ENCODE measurements at places on chromosomes 5 and 9.
A peak's percentile ranks its signal among the peaks of the same experiment; 100 is the strongest.

- no peak for DNase-seq
Measured at GRCh38 chr5:160742446-160742845, 109.6 kb downstream of the ATP10B start.

DNA sequence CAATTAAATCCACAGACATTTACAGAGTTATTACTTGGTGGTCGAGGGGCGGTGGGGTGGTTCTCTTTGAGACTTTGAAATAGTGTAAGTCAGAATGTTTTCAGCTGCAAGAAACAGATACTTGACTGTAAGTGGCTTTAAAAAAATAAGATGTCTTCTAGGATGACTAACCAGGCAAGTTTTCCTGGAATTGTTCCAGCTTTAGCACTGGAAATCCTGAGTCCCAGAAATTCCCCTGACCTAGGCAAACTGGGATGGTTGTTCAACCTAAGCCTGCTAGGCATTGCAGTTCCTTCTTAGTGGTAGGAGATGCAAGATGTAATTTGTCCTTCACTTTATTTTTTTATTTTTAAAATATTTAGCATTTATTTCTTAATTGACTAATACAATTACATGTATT lies 169.5 kb upstream of the POC5 start:
- DNase-seq = no peak

DNA sequence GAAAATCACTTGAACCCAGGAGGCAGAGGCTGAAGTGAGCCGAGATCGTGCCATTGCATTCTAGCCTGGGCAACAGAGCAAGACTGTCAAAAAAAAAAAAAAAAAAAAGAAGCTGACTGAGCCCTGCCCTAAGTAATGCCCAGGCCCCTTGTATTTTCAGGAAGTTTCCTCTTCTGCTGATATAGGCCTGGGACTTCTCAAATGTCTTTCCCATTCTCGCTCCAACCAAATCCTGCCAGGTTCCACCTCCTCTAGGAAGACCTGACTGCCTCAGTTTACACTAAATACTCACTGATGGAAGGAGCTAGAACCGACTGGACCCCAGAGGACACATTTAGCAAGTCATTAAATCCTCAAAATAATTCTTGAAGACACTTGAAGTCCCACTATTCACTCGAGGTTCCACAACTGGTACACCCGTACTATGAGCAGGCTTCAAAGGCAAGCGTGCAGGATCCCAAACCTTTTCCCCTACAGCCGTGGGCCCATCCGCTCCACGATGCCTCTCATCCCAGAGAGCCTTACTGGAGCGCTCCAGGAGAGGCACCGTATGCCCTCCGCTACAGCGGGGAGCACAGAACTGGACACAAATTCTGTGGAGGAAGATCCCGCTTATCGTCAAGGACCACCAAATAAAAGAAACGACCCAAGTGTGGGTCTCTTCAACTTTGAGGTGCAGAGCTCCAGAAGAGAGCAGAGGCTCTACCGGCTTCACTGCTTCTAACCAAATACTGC lies 676 bp downstream of the NOL6 start:
- no peak for DNase-seq

DNA sequence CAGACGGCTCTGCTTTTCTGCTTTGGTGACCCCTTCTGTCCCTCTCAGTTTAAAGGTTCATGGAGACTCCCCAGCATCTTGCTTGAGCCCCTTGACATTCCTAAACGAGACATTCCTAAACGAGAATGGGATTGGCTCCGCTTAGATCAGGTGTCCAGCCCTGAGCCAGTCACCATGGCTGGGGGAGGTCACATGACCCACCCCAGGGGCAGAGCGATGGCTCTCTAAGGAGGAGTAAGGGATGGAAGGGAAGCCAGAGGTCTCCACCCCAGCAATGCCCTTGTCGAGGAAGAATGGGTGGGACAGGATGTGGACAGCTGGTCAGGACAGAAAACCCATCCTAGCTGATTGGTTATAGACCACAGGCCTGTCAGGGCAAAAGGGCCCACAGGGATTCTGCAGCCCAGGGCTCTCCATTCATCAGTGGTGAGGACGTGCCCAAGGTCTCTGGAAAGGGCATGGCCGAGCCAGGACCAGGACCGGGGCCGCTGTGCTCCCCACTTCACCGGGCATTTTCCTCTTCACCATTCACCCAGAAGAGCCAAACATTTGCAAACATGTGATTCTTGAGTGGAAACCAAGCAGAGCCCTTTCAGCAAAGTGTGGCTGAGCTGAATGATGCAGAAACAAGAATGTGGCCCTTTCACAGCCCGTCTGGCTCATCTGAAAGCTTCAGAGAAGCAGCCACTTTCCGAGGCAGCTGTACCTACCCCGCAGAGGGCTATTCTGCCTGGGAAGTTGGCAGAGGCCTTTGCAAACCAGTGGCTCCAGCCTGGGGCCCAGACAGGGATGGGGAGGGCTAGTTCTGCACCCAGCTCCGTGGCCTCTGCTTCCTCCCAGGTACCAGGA lies 19.8 kb upstream of the AIF1L start:
- DNase-seq = no peak

GRCh38 chr9:33182519-33182918 lies 15.4 kb upstream of the B4GALT1 start:
- no peak for DNase-seq

- DNase-seq = no peak
Measured at GRCh38 chr9:19342947-19343346, 37.1 kb downstream of the RPS6 start.

DNA sequence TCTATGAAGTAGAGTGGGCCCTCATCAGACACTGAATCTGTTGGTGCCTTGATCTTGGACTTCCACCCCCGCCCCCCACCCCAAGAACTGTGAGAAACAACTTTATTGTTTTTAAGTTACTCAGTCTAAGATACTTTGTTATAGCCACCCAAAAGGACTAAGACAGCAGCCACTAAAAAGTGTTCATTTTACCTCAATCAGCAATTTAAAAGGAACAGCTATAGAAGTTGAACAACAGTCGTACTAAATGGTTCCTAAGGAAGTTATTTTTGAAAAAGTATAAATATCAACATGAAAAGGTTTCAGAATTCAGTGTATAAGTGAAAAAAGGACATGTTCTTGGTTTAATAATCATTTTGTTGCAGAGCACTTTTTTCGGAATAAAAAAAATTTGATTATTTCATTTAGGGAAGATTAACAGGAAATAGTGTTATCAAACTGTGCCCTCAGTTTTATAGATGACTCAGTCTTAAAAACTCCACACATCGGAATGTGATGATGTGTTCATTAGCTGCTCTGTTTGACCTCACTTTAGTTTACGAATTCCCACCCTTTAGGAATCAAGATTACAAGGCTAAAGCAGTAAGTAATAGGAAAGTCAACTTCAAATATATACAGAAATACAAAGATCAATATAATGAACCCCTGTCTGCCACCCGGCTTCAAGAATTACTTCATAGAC lies 71.2 kb downstream of the MTAP start:
- no peak for DNase-seq

DNA sequence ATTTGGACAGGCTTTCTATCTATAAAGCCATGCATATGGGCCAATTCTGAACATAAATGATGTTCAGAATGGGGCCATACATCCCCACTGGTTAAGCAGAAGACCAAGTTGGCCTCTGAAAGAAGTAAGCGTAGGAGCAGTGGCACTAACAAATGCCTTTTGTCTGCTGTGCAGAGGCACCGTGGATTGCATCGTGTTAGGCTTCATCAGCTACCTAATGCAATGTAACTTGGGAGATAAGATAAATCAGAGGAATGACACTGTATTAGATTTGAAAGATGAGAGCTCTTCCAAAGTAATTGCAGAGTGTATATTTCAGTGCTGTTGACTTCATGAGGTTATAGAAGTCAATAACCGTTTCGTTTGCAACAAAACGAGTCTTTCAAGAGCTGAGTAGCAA lies 148.1 kb downstream of the PARP8 start:
- no peak for DNase-seq

DNA sequence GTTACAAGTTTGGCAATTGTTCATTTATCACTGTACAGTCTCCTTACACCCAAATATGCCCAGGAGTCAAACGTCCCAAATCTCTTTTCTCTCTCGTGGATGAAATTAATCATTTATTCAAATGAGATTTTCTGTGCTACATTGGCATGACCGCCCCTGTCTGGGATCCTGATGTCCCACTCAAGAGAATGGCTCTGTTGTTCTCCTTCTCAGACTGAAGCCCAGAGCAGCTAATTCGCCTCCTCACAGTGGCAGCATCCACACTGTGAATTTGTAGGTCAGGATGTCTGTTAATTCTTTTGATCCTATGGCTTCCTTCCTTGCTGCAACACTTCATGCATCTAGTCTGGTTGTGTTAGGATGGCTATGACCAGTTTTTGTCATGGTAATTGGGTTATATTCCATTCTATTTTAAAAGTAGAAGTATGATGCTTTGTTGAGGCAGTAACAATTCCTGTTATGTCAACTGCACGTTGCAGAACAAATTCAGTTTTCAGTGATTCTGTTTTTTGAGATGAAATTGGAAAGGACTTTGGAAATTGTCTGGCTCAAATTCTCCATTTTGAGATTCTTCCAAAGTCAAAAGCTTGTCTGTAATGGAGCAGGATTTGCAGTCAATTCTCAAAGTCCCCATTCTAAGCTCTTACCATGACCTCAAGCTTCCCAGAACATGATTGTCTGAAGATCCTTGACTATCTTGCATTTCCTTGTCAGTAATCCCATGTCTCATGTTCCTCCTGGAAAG lies 141.5 kb upstream of the GAS1 start:
- DNase-seq = no peak

- no peak for DNase-seq
Measured at GRCh38 chr9:93827545-93828330, 127.4 kb downstream of the BARX1 start.

DNA sequence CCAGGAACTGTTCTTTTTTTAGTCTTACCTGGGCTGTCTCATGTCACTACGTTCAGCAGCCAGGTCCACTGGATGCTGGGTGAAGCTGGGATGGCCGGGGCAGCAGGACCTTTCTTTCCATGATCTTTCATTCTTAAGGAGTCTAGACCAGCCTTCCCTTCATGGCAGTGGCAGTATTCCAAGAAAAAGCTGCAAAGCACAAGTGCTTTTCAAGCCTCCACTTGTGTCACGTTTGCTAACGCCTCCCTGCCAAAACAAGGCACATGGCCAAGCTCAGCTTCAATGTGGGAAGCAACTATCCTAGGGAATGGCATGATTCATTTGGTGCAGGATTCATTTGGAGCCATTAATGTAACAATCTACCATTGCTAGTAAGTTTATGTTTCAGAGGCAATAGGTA lies 94.8 kb downstream of the RCL1 start:
- no peak for DNase-seq

DNA sequence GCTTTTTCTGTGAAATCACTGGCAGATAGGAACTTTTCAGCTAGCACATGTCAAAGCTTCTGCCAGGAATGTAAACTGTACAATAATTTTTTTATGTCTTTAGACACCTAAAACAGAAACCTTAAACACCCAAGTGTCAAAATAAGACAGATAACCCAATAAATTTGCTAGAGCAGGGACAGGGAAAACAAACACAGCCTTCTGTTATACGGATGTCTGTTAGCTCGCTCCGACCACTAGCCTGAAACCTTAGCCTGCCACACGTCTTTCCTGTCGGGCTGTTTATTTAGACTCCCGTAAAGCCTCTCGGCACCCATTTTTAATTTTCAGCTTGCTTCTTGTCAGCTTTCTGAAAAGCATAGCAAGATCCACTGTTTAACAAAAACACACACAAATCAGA lies 355.4 kb upstream of the SLC24A2 start:
- DNase-seq = no peak

DNA sequence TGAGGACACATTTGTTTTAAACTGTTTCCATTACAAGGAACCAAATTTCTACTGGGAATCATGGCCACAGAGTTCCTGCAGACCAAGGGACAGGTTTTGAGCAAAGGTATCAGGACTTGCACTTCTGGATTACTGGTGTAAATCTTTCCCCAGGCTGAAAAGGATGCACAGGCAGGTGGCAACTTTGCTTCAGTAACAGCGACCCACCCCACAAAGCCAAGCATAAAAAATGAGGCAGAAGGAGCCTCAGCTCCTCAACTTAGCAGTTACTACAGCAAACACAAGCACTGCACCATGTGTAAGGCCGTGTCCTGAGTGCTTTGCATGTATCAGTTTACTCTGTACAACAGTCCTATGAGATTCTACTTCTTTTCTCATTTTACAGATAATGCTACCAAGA lies 251.9 kb downstream of the EBF1 start:
- no peak for DNase-seq

GRCh38 chr5:101904736-101905135 lies 391.3 kb downstream of the SLCO4C1 start:
- no peak for DNase-seq

DNA sequence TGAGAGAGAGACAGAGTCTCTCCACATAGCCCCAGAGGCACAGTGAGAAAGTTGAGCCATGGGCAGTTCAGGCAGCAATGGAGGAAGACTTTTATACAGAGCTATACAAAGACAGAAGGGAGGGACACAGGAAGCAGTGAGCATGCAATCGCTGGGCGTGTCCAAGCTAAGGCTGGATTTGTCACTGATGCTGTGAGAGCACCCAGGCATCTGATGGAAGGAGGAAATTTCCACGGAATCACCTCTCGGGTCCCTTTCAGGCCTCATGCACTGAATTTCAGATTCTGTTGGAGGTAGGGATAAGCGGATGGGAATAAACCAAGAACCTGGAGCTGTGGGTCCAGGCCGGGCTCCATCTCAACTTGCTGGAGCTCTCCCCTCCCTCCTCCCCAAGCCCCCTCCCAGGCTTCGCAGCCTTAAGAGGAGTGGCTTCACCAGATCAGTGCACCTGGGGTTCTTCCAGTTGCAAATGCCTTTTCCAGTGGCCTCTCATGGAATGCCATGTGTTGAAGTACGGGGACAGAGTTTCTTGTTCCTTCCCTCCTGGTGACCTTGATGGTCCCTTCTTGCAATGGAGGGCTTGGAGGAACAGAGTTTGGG lies 114.8 kb upstream of the ALDH1B1 start:
- DNase-seq = no peak

GRCh38 chr9:89923961-89924504 lies 319.2 kb downstream of the GADD45G start:
- DNase-seq = peak; percentile 34

DNA sequence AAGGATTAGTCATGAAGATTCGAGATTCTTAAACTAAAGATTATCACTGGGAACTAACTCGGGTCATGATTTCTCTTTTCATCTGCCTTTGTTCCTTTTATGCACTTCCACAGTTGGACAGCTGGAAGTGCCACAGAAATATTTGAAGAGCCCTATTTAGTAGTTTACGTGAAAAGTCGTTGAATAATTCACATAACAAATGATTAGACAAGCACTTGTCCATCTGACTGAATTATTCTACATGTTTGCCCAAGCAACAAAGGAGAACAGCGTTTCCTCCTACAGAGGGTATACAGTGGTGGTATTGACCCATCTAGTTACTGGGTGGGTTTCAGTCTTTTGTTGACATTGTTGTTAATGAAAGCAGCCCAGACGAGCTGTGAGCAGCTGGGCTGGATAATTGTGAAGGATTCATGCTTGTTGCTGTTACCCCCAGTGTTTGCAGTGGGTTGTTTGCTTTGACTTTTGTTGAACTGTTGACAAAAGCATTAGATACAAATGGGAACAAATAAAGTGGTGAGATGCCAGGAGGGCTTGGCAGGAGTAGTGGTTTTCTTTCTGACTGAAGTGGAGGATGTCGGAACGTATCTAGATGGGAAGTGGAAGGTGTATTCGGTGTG lies 96.2 kb downstream of the TLE4 start:
- no peak for DNase-seq

- no peak for DNase-seq
Measured at GRCh38 chr9:109086221-109086620, 33.5 kb downstream of the TMEM245 start.

- DNase-seq = no peak
Measured at GRCh38 chr9:108582726-108583125, 273.1 kb downstream of the ACTL7B start.

GRCh38 chr9:99678566-99678965 lies 143.1 kb upstream of the NR4A3 start:
- no peak for DNase-seq

Measured in stimulated activated CD8-positive, alpha-beta memory T cell treated with anti-CD3 and anti-CD28 coated beads, Interleukin-15, amount 100 ng/mL, for 4 hours (primary cell).